ENCODE measurements at places on chromosomes 7 and 10.

DNA sequence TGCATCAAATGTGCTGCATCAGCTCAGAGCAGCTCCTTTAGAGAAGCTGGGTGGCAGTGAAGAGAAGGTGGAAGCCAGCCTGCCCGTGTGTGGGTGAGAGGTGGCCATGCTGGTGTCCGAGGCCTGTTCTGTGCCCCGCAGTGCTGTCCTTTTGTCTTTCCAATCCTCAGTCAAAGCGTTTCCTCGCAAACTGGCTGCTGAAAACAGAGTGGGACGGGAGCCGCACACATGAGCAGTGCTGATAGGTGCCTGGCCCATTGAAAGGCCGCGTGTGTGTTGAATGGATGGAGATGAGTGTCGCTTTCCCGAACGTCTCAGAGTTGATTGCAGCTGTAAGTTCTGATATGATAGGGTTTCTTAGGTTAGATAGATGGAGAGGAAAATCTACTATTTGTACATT, 39.3 kb downstream of the WDR37 start:
- no peak for DNase-seq

DNA sequence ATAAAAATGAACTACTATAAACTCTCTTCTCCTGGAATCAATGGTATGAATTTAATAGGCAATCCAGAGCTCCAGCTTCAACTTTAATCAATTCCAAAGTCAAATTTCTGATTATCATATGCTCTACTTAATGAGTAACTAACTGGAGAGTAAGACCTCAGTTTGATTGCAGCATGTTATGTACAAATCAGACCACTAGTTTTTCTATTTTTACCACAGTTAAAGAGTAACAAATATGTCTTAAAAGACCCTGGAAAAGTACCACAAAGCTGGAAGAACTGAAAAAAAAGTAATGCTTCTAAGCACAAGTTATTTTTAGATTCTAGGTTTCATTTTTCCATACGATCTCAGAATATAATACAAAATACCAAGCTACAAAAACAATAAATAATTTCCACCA, 56.0 kb upstream of the TNKS2 start:
- peak; percentile 73 for DNase-seq

GRCh38 chr10:102704915-102705314, 9.3 kb downstream of the ARL3 start:
- no peak for DNase-seq

DNA sequence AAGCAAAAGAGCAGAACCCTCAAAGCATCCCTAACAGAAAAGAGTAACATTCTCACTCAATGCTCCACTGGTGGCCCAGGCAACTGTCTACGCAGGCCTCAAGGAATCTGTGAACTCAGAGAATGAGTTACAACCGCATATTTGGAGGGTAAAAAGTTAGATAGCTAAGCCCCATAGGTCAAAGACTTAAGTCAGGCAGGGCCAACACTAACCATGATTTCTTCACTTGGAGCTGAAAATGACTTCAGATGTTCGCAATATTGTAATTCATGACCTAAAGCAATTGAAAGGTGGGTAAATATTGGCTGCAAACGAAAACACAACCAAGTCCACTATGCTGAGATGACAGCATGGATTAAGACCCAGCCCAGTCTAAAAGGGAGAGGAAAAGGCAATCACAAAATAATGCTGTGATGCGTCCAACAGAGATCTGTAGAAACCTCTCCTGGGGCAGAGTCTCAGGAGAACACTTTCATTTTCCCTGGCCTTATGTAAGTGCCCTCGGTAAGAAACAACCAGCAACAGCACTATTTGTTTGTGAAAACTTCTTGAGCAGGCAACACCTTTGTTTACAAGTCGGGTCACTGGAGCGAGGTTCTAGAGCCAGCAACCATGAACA, 176.5 kb downstream of the TNS3 start:
- DNase-seq, result no peak

DNA sequence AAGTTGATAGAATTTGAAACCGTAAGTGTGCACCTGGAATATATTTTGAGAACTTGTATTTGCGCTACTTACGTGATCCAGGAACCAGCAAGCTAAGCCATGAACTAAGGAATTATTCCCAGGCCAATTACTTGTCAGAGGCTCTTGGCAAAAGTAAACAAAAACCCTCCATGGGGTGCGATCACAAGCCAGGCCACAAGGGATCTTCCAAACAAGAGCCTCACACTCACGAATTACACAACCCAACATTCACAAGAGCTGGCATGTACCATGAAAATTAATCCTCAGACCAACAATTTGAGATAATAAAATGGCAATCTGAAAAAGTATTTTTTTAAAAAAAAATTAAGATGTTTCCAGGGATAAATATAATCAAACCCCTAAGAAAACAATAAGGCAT, 467.0 kb upstream of the AKR1E2 start:
- no peak for DNase-seq

- DNase-seq, result no peak
These were observed 2.6 kb downstream of the GOLGA7B start for GRCh38 chr10:97852277-97852676.

- no peak for DNase-seq
These were observed 28.9 kb downstream of the ADD3 start for GRCh38 chr10:110036640-110037039.

DNA sequence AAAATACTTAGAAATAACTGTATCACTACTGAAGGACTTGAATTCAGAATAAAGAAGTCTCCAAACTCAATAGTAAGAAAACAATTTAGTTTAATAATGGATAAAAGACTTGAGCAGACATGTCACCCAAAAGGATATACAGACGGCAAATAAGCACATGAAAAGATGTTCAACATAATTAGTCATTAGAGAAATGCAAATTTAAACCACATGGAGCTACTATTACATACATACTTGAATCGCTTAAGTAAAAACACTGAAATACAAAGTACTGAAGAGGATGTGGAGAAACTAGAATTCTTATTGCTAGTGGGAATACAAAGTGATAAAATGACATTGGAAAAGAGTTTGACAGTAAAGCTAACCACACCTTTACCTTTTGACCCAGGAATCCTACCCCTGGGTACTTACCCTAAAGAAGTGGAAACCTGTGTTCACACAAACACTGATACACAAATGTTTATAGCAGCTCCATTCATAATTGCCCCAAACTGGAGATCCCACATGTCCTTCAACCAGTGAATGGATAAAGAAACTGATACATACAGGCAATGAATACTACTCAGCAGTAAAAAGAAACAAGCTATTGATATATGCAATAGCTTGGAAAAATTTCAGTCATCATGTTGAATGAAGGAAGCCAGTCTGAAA, 54.3 kb upstream of the NFKB2 start:
- DNase-seq, result no peak

GRCh38 chr10:5575482-5576153, 50.9 kb downstream of the CALML3 start:
- DNase-seq, result peak; percentile 84

- no peak for DNase-seq
These were observed 6.2 kb downstream of the CALML3 start for GRCh38 chr10:5530846-5531557.

- DNase-seq, result peak; percentile 30
These were observed 1.9 kb upstream of the ARHGAP22 start for GRCh38 chr10:48606530-48607355.

GRCh38 chr7:157656195-157656769, 319.5 kb downstream of the DNAJB6 start:
- no peak for DNase-seq

DNA sequence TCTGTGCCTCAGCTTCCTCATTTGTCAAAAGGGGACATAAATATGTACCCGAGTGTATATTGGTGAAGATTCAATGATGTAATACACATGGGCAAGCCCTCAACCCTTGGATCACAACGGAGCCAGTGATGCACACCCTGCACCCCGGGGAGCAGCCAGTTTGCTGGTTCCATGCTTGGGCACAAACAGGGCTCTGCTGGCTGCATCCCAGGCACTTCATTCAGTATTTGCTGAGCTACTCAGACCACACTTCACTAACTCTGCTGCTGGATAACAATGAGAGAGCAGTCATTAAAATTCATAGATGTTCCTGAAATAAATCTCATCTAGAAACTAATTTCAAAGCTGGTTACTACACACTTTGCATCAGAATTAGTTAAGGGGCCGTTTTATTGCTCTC, 72.0 kb downstream of the SCRN1 start:
- DNase-seq, result no peak

GRCh38 chr7:108294595-108294994, 161.6 kb downstream of the NRCAM start:
- DNase-seq, result no peak

GRCh38 chr7:95436407-95436806, 1.6 kb upstream of the PON2 start:
- DNase-seq, result peak; percentile 20

DNA sequence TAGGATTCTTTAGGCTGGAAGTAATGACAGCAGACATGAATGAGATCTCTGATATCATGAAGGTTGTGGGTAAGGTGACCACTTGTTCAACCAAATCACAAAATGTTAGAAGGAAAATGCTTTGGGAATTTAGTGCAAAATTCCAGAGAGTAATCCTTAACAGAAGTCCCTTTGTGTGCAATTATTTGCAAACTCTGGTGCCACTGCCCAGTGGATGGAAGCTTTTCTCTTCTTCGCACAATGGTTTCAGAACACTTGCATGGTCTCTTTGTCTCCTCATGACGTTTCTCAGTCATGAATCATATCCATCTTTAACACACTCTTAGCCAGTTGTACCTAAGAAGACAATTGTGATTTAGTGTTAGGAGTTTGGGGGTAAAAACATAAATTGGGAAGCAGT, 570.4 kb upstream of the ANKRD30A start:
- DNase-seq, result no peak

DNA sequence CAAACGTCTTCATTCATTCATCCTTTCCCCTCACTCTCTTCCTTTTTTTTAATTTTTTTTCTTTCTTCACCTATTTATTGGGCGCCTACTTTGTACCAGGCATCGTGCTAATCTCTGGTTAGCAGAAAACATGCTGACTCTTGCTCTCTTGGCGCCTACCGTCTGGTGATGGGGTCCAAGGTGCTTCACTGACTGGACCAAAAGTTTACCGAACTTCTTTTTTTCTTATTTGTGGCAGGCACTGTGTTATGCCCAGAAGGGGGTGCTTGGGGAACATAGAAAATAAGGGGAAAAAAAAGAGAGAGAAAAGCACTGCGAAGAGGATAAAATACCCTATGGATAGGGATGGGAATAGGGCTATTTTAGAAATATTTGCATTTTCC, 505 bp upstream of the FAM204A start:
- peak; percentile 57 for DNase-seq

DNA sequence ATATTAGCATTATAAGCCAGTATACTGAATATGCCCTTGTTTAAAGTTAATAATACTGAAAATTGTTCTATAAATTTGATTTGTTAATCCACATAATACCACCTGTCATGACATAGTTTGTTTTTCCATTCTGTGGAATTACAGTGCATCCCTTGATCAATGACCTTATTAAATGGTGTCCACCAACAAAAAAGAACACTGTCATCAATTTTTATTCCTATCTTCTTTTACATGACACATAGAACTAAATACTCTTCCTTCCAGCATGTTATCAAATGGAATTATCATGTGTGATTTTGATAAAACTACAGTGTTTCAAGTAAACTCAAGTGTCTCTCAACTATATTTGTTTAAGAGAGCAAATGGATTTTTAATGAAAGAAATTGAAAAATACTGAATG, 221.8 kb upstream of the MBL2 start:
- DNase-seq, result no peak

DNA sequence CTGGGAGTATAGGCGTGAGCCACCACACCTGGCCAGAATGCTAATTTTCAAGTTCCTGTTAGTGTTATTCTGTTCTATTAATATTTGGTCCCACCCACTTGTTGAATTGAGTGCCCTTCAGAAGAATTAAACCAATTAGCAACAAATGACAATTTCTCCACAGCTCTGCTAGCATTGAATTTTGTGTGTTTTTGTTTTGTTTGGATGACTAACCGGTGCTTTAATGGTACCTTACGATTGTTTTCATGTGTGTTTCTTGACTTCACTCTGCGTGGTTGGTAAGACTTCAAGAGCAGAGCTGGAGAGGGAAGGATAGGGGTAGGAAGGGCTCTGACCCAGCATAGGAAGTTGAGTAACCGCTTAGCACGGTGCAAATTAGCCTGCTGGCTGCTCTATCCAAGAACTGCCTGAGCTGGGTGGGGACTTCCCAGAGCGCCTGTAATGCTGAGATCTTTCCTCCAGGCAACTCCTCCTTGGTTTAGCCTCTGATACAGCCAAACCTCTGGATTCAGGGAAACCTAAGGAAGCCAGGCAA, 4.6 kb downstream of the ARPC1B start:
- DNase-seq, result peak; percentile 94

DNA sequence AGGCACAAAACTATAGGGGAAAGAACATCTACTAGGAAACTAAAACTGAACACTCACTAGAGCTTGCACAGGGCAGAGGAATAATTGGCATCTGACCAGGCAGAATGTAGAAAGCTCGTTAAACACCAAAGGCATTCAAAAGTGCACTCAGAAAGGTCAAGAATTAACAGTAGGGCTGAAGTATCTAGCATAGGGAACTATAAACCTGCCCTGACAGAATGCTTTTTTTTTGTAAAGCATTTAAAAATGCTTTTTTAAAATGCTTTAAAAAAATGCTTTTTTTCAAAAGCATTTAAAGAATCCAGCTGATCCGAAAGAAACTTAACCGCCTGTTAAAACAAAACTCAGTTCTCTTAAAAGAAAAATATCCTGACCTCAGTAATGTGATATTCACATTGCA, 74.6 kb upstream of the EGFR start:
- DNase-seq, result peak; percentile 25

DNA sequence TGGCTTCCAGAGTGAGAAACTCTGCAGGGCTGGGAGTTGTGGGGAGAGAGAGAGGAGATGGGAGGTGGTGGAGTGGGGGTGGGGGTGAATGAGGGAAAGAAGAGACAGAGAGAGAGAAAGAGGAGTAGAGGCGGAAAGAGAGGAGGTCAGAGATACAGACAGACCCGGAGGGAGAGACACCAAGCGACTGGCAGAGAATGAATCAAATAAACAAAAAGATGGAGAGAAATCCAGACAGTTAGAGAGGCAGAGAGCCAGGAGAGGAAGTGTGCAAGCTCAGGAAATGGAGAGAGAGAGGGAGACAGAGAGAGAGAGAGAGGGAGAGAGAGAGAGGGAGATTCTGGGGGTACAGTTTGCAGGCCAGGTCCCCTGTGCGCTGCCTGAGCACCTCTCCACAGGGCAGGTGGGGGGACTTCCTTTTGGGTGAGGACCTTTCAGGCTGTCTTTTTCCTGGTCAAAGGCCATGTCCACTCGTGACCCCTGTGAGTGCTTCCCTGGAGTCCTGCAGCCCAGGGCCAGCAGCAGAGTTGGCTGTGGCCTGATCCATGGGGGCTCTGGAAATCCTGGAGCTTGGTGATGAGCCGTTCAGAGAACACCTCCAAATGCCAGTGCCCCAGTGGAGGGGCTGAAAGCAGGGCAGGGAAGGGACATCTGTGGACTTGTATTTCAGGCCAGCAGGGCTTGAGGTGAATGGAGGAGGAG, 25.0 kb upstream of the PCBD1 start:
- DNase-seq, result peak; percentile 62

Data from muscle of leg (tissue), 16 donors.